RCC 7860 (cell line): ENCODE measurements at places on chromosomes 12 and 14.
A peak's percentile ranks its signal among the peaks of the same experiment; 100 is the strongest.

- DNase-seq = no peak
These were observed 41.4 kb downstream of the ATL1 start for GRCh38 chr14:50601394-50601793.

GRCh38 chr12:76830436-76830835, 48.4 kb downstream of the CSRP2 start:
- DNase-seq = no peak

- no peak for DNase-seq
These were observed 1400.9 kb upstream of the FLRT2 start for GRCh38 chr14:84129007-84129406.

GRCh38 chr12:122197612-122197966, 5.9 kb upstream of the B3GNT4 start:
- no peak for DNase-seq

GRCh38 chr14:79011920-79012204, 841.7 kb downstream of the NRXN3 start:
- DNase-seq = peak; percentile 19

DNA sequence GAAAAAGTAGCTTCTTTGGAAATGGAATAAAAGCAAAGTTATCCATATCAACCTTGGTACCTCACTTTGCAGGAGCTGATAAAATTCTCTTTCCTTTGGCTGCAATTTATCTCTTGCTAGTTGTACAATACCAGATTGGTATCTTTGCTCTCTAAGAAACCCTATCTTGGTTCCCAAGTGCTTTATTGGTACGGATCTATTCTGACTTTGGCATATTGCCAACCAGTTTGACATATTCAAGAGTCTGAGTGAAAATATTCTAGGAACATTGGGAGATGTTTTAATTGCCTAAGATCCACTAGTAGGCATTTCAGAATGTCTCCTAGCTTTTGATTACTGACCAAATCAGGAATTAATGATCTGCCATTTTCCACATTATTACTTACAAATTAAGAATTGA, 167.2 kb upstream of the ATP2B1 start:
- DNase-seq = no peak

GRCh38 chr12:42756841-42757623, 167.5 kb upstream of the PRICKLE1 start:
- peak; percentile 99 for DNase-seq

- no peak for DNase-seq
These were observed 56.9 kb downstream of the ATP23 start for GRCh38 chr12:57998251-57998650.

- no peak for DNase-seq
These were observed 72.6 kb downstream of the SUSD6 start for GRCh38 chr14:69683971-69684370.

GRCh38 chr12:96400631-96401075, 414 bp upstream of the CDK17 start:
- DNase-seq = no peak

DNA sequence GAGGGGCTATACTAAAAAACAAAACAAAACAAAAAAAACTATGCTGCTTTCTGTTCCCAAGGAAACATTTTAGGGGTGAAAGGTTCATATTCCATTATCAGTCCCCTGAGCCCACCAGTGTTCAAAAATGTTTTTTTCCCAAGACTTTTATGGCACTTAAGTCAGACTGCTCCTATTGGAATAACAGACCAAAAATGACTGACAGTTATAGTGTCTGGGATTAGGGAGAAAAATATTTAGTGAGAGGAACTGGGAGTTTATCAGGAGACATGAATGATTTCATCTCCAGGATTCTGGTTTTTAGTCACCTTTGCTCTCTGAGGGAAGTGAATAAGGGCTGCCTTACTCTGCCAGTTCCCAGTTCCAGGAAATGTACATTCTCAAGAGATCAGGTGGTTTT, 68.0 kb downstream of the PDE3A start:
- DNase-seq = no peak

- no peak for DNase-seq
These were observed 42.6 kb upstream of the FOXJ2 start for GRCh38 chr12:7989827-7990491.

DNA sequence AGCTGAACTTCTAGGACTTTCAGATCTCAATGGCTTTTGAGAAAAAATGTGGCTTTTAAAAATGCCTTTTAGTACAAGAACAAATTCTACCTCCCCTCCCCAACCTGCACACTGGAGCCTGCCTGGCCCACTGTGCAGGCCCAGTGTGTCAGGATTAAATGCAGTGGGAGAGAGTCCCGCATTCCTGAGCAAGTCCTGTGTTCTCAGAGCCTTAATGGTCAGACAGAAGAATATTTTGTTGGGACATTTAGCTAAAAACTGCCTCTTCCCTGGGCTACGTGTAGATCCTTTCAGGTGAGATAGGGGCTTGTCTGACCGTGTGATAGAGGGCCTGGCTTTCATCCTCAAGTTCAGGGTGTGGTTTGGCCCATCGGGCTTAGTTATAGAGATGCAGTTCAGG, 63.1 kb upstream of the ESRRB start:
- no peak for DNase-seq

GRCh38 chr12:21657326-21658077, at the start of gene LDHB:
TSS of gene LDHB (minus strand) at chr12:21657842. CDS start at chr12:21654671, 3,171 bp downstream.
- peak; percentile 81 for DNase-seq

DNA sequence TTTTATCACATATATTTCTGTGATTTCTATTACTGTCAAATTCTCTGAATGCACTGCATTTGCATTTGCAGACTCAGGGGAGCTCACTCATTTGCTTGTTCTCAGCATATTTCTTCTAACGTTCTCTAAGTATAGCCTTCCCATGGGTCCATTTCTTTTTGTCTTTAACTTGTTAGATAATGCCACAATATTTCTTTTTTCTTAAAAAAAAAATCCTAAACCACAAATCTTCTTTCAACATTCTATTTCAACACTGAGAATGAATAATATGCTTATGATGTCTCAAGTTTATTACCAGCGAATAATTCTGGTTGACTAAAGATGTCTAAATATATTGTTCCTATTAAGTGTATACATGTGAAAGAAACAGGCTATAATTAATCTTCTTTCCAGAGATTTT, 200.2 kb downstream of the ANO6 start:
- DNase-seq = no peak

DNA sequence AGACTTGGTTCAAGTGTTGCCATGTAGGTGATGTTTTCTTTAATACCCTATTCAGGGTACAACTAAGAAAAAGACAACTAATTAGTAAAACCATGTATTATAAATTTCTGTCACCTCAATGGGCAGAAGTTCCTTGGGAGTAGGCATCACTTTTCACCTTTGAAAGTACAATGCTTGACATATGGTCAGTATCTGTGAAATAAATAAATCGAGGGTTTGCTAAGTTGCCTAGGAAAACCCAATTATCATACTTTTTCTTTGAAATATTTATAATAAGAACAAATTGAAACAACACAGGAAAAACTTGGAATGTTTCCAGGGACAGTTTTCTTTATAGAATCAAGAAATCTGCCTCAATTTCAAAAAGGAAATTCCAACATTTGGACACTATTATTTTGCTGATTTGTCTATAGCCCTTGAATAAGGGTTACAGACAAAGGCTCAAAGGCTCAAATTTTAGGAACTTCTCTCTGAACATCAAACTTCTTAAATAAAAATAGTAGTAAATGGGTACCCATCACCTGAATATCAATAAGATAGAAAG, 13.7 kb downstream of the FGD6 start:
- DNase-seq = no peak

- DNase-seq = peak; percentile 53
These were observed 117.2 kb downstream of the GRIN2B start for GRCh38 chr12:13864081-13864673.

DNA sequence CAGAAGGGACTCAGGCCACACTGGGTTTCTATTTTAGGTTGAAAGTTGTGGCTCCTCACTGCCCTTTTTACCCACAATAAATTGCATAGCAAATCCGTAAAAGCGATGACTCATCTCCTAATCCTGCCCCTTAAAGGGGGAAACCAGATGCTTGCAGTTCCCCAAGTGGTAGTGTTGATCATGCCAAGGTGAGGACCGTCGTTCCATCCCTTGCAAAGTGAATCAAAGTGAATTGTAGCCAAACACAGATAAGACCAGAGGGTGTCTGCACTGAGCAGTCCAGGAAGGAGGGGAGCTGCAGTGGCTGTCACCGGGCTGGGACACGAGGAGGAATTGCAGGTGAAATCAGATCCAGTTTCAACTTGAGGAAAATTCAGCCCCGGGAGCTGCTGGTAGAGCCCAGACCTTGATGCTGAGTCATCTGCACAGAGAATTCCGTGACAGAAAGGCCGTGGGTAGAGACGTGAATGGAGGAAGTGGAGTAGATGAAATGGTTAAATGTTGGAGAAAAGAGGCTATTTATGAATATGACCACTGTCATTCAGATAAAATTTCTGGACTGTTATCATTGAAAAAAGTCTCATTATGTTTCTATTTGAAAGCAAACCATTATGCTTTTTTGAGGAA, 44.2 kb upstream of the MMP17 start:
- peak; percentile 46 for DNase-seq

DNA sequence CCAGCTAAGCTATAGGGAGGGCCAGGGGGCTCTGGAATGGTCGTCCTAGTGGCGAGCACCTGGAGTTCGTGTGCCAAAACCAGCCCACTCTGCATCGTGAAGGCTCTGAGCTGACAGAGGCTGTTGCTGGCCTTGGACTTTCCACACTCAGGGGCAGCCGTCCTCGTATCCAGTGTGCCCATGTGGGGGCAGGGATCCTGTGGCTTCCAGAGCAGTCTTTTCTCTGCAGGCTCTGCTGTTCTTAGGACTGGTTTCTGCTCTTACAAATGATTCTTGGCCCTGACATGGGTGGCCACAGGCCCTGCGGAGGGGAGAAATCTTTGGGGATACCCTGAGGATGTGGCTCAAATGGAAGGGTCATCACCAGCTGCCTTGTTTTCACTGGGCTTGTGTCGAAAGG, 177.4 kb upstream of the FKBP4 start:
- DNase-seq = no peak

GRCh38 chr14:103091041-103091882, 3.3 kb upstream of the EXOC3L4 start:
- no peak for DNase-seq

GRCh38 chr14:29928117-29928640, 532 bp upstream of the PRKD1 start:
- no peak for DNase-seq
